ENCODE measurements at places on chromosomes 1 and 21. TPM values are rescaled to one million over a fixed set of nuclear protein-coding genes. Genes with fewer than 3 reads are reported as not detected.

The TRABD2B gene
- total RNA-seq = 1.1 TPM

The TSPAN2 gene
- 2.6 TPM for total RNA-seq

The RC3H1 gene
- 27.7 TPM for total RNA-seq

The LMX1A gene
- not detected for total RNA-seq

The TEDDM1 gene
- not detected for total RNA-seq

The C1orf74 gene
- 13.0 TPM for total RNA-seq

The LENEP gene
- 1.00 TPM for total RNA-seq

The DDR2 gene
- 2.4 TPM for total RNA-seq

The SPATC1L gene
- 6.6 TPM for total RNA-seq

The RNU1-3 gene
- total RNA-seq = under 0.01 TPM

The NMNAT2 gene
- total RNA-seq = 0.50 TPM

The OLIG2 gene
- total RNA-seq = not detected

The LCE1C gene
- not detected for total RNA-seq

The CFHR3 gene
- total RNA-seq = not detected

The NES gene
- total RNA-seq = under 0.01 TPM

The HNRNPR gene
- total RNA-seq = 86.5 TPM

The PLEKHN1 gene
- 4.4 TPM for total RNA-seq

The CHAF1B gene
- total RNA-seq = 1.5 TPM

The PTPRF gene
- total RNA-seq = 993 TPM

The KRTAP25-1 gene
- not detected for total RNA-seq

The ATF6 gene
- 39.3 TPM for total RNA-seq
